AG09309 (cell line): ENCODE measurements at places on chromosomes 5 and 9.

- DNase-seq: no peak
Observed at GRCh38 chr9:129343424-129344375, 165.6 kb upstream of the IER5L start.

GRCh38 chr9:95433096-95433819, 83.5 kb downstream of the PTCH1 start:
- no peak for DNase-seq

DNA sequence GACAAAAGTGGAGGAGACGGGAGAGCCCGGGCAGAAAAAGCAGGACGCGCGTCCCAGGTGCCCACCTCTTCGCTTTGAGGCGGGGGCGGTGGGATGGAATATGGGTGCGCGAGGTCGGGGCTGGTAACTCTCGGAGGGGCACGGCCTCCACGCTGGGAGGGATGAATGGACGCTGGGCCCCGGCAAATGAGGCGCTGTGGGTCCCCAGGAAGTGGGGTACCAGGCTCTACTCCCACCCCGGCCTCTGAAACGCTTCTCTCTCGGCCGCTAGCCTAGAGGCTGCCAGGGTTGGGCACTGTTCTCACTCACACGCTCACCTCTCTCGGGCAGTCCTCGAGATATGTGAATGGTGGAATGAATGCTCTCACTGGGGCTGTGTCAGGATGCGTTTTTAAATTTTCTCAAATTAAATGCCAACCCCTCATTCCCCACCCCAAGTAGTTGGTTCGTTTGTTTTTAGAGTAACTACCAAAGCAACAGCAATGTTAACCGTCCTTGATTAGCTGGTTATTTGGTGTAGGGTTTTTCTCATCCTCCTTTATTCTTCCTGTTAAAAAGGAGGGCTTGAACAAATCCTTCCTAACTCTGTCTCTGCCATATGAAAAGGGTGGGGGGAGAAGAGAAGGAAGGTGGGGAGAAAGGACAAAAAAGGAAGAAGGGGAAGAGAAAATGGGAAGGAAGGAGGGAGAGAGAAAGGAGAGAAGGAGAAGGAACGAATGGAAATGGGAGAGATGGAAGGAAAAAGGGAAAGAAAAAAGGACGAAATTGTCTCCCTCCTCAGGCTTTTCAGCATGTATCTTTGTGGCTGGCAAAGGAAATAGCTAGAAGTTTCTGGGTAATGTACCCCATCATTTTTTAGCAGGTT, 1.3 kb upstream of the EBF1 start:
- DNase-seq: no peak

DNA sequence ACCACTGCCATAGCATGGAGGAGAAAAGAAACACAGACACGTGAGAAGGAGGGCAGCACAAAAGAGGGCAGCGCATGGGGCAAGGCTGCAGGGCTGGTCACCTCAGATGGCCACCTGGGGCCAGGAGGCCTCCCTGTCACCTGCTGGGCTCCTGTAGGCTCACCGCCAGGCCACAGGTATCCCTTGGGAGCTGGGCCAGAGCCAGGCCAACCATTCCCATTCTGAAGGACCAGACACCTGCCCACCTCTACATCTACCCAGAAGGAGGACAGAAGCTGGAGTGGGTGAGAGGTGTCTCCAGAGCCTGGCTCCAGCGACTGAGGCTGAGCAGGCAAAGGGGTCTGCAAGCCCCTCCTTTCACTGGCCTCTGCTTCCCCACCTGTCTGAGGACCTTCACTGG, 103.1 kb downstream of the PAX5 start:
- no peak for DNase-seq

GRCh38 chr5:15887093-15887492, 292.5 kb downstream of the MARCHF11 start:
- no peak for DNase-seq

DNA sequence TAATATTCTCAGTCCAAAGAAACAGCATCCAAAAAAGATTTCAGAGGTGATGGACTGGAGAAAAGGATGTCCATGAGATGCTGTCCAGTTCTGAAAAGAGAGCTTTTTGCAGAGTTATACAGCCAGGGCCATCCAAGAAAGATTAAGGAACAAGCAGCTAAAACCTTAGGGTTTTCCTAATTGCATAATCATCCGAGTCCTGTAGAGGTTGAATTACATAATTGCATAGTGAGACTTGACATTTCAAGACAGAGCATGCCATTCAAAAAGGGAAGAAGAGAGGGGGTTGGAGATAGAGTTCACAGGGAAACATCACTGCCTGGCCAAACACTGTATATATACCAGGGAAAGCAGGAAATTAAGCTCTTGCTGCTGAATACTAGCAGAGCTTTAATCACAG, 1729.2 kb upstream of the WWC1 start:
- no peak for DNase-seq

DNA sequence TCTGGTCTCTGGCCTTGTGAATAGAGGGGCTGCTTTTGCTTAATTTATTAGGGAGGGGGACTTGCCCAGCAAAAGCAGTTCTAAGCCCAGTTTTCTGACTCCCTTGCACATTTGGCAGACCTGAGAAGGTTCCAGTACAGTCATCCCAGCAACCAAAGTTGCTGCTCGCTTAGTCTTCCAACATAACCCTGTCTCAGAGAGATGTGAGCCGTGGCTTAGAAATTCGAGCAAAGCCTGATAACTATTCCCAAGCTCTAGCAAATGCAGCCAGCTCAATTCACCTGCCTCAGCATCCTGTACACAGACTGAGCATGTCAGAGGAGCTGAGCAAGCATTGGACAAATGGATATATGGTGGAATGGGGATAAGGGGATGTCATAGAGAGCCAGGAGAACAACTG, 401.9 kb downstream of the SPOCK1 start:
- no peak for DNase-seq

GRCh38 chr5:126003309-126003708, 419.9 kb upstream of the GRAMD2B start:
- DNase-seq: peak; percentile 54

DNA sequence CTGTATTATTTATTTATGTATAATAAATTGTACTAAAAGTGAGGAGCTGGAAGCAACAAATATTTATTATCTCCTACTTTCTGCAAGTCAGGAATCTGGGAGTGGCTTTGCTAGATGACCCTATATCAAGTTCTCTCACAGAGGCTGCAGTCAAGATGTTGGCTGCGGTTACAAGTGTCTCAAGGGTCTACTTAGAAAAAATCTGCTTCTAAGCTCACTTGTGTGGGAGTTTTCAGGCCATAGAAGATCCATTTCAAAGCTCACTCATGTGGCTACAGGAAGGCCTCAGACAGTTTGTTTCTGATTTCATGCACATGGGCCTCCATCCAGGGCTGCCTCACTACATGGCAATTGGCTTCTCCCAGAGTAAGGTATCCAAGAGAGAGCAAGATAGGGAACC, 551.1 kb downstream of the CAAP1 start:
- DNase-seq: no peak

DNA sequence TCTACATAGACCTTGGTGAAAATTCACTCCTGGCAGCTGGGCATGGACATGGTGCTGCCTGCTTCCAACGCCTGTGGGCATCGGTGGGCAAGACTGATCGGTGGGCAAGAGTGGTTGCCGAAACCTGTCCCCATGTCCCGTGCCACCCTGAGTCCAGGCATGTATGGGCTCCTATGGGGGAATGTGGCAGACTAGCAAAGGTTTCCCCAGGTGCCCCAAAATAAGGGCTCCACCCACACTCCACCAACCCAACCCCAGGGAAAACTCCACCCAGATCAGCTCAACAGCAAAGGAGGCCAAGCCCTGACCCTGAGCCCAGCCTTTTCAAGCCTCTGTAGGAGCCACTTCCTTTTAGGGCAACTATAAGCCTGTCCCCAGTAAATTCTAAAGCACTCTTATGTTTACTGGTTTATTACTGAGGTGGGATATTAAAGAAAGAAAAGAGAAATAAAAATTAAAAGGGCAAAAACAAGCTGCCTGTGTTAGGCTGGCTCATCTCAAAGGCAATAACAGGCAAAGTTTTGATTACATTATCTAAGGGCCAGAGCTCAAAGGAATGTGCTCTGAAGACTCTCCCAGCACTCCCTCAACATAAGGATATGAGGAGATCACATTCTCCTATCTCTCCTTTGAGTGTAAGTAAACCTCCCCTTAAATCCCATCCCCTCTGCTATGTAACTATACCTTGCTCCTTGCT, 8.9 kb upstream of the SPATA31E1 start:
- DNase-seq: no peak

DNA sequence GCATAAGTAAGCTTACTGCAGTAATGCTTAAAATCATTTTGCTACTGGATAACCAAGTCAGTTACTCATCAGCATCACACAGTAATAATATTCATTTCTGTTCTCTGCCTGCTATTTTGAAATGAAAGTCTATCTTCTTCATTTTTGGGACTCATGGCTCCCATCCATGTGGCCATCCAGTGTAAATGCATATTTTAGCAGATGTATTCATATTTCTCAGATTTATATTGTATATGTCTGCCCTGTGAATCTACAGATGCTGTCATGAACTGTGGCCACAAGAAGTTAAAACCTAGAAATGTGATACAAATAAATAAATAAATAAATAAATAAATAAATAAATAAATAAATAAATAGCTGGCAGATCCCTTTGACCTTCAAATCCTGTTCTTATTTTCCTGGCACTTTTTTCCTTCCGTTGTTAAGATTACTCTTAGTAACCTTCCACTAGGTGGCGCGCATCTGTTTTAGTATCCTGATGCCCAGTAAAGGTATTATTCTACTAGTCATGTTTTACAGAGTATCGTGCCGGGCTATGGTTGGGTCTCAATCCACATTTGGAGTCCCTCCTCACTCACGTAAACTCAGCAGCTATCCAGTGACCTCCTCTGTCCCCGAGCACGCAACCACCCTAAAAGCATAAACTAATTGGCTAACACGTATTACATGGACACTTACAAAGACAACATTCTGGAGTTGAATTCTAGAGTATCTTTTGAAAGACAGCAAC, 79.2 kb upstream of the IL7R start:
- DNase-seq: peak; percentile 66

GRCh38 chr5:173926359-173926758, 38.2 kb downstream of the CPEB4 start:
- no peak for DNase-seq

GRCh38 chr5:36242534-36243485, 1.1 kb upstream of the NADK2 start:
- no peak for DNase-seq

DNA sequence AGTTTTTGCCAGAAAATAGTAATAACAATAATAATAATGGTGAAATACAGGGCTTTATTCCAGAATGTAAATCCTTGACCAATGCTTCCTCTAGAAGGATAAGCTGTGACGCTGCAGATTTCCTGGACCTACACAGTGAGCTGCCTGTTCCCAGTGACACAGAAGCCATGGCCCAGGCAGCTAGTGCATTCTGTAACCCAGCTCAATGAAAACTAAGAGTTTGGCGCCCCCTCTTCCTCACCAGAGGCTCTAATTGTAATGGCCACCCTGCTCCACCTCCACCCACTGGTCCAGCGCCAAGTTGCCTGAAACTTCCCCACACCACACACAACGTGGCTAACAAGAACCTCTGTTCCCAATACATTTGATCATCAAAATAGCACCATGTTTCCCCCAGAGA, 248.1 kb downstream of the CETN3 start:
- DNase-seq: no peak

- DNase-seq: no peak
Observed at GRCh38 chr5:127832067-127832466, 128.9 kb downstream of the CCDC192 start.

DNA sequence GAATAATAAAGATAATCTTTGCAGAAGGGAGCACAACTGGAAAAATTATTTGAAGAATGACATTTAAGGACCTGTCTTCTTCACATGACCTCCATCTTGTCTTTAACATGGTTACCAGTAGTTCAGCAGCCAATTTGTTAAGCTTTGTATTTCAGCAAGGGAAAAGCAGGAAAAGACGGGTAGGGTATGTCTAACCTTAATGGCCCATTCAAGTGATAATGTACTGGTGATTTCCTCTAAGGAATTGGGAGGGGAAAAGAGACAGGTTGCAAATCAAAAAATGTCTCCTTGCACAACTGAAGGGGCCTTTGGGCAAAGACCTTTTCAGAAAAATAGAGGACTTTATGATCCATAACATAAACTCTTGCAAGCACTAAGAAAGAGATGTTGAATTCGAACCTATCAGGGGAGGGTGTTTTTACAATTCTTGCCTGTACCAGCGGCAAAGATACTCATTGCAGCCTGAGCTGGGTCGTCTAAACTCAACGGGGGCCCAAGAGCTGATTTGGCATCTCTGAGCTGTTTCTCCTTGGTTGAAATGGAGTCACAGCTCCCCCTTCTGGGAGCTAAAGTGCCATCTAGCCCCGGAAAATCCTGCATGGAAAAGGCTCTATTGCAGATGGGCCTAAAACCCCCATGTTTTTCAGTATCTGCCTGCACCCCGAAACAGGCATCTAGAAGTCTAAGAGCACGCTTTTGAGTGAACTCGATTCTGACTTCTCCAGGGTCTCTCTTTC, 3.8 kb downstream of the BRINP1 start:
- no peak for DNase-seq

- DNase-seq: no peak
Observed at GRCh38 chr5:176765687-176766086, 44.7 kb upstream of the UNC5A start.

- DNase-seq: no peak
Observed at GRCh38 chr9:36855448-36856315, 178.4 kb downstream of the PAX5 start.

DNA sequence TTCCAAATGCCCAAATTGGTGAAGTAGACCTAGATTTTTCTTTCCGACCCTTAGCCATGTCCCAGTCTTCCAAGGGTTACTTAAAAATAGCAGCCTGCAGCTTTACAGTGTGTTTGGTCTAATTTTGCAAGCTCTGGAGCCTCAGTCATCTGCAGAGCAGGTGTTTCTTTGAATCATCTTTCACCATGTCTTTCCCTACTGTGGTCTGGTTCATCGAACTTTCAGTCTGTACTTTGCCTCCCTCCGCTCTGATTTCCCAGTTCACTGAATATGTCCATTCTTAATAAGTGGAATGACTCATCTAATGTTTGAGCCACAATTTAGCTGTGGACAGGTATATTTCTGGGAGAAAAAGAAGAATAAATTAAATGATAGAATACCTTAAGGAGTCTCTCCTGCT, 1060.7 kb downstream of the EFNA5 start:
- no peak for DNase-seq

DNA sequence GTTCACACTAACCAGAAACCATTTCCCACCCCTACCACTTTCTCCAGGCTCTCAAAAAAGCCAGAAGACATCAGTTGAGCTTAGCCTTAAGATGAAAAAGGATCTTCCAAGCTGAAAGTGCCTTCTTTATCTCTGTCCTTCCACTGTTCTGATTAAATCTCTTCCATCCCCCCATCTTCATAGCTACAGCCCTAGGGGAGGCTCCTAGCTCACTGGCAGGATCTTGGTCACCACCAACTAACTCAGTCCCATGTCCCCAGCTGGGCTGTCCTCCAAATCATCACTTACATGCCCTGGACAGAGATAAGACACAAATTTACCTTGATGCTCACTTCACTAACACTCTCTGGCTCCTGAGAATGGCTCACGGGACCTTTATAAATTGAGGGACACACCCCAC, 14.3 kb downstream of the LCP2 start:
- DNase-seq: no peak

GRCh38 chr5:15267966-15268365, 232.0 kb upstream of the FBXL7 start:
- no peak for DNase-seq

- no peak for DNase-seq
Observed at GRCh38 chr5:610011-610743, 2.0 kb upstream of the CEP72 start.

- no peak for DNase-seq
Observed at GRCh38 chr5:81239613-81240012, 6.5 kb downstream of the CKMT2 start.
